ENCODE measurements at places on chromosomes 1 and 21.

DNA sequence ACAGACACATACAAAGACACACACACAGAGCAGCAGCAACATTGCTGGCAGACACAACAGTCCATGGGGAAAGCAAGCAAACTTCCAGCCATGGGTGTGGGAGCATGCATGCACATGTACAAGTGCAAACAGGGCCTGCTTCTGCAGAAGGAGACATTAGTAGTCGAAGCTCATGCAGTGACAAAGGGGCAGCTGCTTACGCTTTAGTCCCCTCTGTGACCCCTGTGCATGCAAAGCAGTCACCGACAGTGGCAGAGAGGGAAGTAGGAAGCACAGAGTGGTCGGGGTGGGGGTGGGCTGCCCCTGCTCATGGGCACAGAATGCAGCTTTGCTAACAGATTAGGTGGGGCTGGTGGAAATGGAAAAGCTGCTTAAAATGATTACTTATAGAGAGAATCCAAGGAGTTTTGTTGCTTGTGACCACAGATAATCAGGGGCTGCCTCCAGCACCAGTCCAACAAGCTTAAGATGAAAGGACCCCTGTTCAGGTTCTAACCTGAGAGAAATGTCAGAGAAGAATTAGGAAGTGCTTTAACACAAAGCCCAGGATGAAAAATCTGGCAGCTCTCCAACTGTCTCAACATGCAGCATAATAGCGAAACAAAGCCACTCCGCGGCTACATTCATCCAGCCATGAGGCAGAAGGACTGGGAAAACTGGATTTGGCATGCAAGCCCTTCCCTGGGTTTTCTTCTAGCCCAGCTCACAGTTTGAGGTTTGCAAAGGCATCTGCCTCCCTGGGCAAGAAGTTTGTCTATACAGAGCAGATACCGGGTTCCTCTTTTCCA lies 378.9 kb downstream of the KCNH1 start:
- peak; percentile 24 for DNase-seq

- DNase-seq: no peak
These were observed 32.8 kb upstream of the ERG start for GRCh38 chr21:38531039-38531541.

GRCh38 chr1:231242516-231243198 lies 1.6 kb downstream of the GNPAT start:
- DNase-seq: no peak

- DNase-seq: no peak
These were observed 9.4 kb downstream of the IPO9 start for GRCh38 chr1:201838381-201838780.

DNA sequence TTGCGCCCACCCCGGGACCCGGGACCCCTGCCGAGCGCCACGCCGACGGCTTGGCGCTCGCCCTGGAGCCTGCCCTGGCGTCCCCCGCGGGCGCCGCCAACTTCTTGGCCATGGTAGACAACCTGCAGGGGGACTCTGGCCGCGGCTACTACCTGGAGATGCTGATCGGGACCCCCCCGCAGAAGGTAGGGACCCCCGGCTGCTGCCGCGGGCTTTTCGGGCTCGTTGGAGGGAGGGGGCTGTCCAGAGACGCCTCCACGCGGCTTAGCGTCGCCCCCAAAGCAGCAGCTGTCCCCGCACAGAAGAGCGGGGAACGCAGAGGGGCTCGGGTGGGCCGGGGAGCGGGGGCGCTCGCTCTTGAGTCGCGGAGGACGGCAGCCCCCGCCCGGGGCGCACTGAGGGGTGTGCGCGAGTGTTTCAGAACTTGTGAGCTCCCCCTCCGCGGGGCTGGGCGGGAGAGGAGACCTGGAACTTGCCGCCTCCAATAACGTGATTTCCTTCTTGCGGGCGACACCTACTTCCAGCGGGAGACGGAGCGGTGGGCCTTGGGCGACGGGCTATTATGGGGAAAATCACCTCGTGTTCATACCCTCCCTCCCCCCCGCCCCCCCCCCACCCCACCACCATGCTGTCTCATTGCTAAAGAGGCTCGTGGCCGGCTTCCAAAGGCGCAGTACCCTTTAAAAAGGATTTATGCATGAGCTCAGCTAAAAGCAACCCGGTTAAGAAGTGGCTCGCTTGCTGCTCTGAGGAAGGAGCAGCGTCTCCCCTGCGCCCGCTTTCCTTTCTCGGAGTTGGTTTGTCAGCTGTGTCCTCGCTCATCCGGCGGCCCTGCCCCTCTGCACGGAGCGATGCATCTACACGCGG lies 664 bp downstream of the BACE2 start:
- DNase-seq: peak; percentile 29

DNA sequence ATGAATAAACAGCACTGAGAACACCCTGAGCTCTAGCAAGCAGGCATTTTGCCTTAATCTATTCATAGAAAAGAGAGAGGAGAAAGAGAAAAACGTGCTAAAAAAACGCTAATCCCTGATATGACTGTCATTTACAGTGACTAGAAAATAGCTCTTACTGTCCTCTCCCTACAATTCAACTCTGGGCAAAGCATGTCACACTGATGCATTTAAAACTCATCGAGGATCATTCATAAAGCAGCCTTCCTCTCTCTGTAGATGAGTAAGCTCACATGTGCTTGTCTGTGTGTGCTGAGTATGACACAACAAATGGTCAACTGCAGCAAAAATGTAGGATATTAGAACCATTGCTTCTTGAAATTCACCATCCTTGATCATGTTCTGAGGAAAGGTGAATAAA lies 109.0 kb downstream of the SGIP1 start:
- DNase-seq: no peak

DNA sequence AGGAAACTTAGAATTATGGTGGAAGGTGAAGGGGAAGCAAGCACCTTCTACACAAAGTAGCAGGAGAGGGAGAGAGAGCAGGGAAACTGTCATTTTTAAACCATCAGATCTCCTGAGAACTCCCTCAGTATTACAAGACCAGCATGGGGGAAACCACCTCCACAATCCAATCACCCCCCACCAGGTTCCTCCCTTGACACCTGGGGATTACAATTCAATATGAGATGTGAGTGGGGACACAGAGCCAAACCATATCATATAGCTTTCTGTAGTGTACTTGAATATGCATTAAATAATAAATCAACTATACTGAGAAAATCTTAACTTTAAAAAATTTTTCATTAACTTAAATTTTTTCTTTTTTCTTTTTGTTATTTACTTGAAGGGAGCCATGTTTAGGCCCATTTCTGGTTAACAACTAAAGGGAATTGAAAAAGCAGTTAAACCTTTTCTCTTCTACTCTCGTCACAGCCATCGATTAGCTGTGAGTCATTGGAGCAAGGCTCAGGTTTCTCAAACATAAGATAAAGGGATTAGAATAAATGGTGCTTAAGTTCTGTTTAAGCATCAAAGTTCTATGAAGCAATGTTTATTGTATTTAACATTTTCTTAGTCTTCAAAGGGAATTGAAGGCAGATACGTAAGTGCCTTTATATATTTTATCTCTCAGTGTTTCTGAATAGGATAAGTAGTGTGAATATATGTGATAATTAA lies 72.2 kb upstream of the DPT start:
- peak; percentile 20 for DNase-seq

GRCh38 chr1:29532751-29533150 lies 296.4 kb downstream of the PTPRU start:
- DNase-seq: no peak

DNA sequence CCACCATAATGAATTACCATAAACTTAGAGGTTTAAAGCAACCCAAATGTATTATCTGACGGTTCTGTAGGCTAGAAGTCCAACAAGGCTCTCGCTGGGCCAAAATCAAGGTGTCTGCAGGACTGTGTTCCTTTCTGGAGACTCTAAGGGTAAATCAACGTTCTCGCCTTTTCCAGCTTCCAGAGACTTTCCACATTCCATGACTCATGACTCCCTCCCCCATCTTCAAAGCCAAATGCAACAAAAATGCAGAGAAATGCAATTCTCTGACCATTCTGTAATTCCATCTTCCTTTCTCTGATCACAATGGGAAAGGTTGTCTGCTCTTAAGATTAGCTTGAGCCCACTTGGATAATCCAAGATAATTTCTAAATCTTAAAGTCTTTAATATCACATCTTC lies 287.1 kb downstream of the LTN1 start:
- no peak for DNase-seq

- DNase-seq: no peak
These were observed 837 bp upstream of the USP21 start for GRCh38 chr1:161158316-161159010.

- DNase-seq: no peak
These were observed 10.3 kb downstream of the CFAP107 start for GRCh38 chr1:12756273-12756672.

DNA sequence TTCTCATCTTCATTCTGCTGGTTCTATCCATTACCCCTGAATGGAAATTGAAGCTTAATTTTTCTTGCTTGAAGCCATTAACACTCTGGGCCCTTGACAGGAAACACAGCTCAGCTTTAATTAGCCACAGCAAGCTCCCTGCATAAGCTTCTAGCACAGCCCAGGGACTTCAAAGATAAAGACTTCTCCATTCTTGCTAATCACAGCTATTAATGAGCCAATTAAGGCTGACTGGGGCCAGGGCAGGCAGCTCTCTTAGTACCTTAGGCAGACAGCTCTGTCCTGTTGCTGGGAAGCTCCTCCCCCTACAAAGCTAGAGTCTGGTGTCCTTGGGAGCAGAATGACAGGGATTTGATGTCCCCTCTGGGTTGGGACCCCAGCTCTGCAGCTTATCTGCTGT lies 27.9 kb upstream of the TRABD2B start:
- DNase-seq: peak; percentile 61

GRCh38 chr1:153345187-153346076 lies 3.2 kb downstream of the PGLYRP4 start:
- DNase-seq: peak; percentile 29

GRCh38 chr1:53112271-53112774 lies 30.1 kb downstream of the SLC1A7 start:
- no peak for DNase-seq

DNA sequence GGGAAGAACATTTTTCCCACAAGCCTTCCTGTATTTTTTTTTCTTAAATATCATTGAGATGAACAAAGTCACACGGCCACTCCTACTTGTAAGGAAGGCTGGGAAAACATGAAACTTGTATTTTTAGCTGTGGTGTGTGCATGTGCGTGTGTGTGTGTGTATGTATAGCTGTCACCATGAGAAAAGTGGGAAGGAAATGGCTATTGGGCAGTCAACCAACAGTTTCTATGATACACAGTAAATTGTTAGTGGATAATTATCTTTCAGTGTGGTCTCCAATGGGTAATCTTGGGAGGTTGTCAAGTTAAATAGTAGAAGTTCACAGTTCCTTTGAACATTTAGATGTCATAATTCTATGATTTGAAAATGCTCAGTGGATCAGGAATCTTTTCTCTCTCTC lies 132.7 kb upstream of the USP24 start:
- DNase-seq: no peak

DNA sequence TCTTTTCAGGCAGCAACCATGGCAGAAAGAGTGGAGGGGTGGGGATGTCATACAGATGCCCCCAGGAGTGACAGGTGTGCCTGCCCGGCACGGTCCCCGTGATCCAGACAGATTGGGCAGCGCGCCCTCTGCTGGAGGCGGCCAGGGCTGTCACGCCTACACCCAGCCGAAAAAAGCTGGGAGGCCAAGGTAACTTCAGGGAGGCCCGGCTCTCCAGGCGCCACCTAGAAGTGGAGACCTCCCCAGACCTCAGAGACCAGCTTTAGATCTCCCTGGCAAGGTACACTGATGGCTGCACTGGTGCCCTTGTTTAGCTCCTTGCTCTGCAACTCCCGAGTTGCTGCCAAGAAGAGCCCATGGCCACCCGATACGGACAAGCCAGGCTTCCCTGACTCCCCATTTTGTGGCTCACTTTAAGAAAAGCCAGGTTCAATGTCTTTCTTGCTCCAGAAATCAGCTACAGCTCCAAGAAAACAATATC lies 6.6 kb downstream of the GOLT1A start:
- peak; percentile 75 for DNase-seq

Data from NCI-H1436 (cell line).